Effector memory CD4-positive, alpha-beta T cell (primary cell): ENCODE measurements at places on chromosomes 1 and 21.
A peak's percentile ranks its signal among the peaks of the same experiment; 100 is the strongest.

DNA sequence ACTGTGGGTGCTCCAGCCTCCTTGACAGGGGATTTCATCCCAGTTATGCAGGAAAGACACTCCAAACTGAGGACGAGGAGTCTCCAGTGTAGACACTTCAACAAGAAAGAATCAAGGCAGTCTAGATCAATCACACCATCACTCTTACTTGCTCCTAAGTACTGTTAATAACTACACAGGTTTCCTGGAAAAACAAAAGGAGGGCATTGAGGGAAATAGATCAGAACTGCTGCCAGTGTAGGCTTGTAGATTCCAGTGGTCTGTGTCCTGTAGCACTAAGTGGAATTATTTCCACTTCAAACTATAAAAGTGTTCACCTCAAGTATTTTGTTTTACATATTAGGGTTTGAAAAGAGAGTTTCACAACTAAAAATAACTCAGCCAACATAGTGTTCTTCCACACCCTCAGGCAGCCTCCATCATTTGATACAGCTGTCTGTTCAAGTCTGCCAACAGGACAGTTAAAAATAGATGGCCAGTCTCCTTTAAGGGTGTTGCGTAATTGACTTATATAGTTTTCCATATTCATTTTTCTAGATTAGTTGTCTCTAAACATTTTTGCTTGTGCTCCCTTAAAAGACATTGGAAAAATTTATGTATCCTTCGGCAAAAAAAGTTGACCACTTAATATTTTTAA, 32.0 kb upstream of the AGL start:
- DNase-seq: no peak

GRCh38 chr1:245036102-245036501, 118.7 kb upstream of the KIF26B start:
- DNase-seq: no peak

DNA sequence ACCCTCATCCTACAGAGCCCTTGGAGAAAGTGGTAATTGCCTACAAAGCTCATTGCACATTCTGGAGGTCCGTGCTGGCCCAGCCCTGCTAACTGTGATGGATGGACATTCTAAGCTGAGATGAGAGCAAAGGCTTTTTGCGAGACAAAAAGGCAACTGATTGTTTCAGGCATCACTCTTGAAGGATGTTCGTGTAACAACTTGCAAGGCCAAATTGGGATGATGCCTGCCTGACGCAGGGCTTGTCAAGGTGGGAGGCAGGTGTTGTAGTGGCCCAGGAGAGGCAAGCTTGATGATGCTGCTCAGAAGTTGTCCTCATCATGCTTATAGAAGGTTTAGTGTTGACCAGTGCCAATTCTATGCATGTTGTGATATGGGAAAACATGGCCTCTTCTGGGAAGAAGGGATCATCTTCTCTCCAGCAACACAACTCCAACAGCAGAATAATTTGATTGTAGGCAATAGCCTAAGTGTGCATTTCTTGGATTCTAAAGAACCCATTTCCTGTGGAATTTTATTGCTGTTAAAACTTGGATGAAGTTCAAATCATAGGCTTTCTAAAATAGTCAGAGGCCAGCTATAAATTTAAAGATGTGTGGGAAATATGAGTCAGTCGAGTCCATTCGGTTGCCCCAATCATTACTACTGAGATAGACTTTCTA, 102.5 kb upstream of the COA6 start:
- DNase-seq: no peak

- no peak for DNase-seq
These were observed 19.7 kb upstream of the SMPDL3B start for GRCh38 chr1:27915082-27915575.

GRCh38 chr21:24290151-24290833, 1317.0 kb downstream of the MRPL39 start:
- DNase-seq: peak; percentile 4

- no peak for DNase-seq
These were observed 7.9 kb downstream of the LHX4 start for GRCh38 chr1:180237869-180238476.

- DNase-seq: no peak
These were observed 244.5 kb downstream of the GPR52 start for GRCh38 chr1:174692313-174692712.

DNA sequence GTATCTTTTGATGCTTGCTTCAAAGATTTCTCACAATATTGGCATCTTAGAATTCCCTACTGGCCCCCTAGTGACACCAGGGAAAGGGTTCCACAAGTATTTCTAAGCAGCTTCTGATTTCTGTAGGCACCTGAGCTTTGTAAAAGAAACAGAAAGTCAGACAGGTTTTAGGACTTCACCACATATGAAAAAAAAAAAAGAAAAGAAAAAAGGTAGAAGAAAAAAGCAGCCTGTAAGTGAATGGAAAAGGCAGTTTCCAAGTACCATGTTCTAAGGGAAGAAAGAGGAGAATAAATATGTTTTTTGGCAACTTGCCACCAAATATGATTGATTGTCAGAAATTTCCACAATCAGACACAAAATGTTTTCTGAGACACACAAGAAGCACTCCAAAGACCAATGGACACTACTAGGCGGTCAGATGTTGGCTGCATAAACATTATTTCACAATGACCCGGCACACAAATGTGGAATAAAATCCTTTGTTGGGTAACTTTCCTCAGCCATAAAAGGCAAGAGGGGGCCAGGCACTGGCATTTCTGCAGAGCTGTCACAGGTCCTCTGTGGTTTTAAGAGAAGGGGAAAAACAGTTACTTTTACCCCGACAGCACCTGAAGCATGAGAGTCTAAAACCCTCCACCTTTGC, 12.7 kb upstream of the CPLANE2 start:
- DNase-seq: no peak

GRCh38 chr1:107687849-107688753, 276.9 kb downstream of the VAV3 start:
- no peak for DNase-seq

DNA sequence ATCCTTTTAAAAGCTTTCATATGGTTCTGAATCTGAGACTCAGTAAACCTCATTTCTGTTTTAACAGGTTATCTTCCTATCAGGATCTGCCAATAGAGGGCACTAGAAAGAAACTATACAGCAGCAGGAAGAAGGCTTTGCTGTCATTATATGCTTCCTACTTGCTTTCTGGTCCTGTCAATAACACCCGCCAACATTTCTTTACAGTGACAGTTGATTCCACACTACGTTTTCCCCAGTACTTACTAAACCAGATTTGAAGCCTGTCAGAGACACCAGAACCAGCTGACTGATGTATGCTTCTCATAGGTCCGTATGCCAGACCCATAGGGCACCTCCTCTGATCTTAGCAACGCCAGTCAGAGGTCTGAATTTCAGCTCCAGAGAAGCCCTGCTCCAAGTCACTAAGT, 341.0 kb upstream of the NEGR1 start:
- DNase-seq: no peak

- no peak for DNase-seq
These were observed 88.6 kb downstream of the GPATCH2 start for GRCh38 chr1:217542136-217542777.

DNA sequence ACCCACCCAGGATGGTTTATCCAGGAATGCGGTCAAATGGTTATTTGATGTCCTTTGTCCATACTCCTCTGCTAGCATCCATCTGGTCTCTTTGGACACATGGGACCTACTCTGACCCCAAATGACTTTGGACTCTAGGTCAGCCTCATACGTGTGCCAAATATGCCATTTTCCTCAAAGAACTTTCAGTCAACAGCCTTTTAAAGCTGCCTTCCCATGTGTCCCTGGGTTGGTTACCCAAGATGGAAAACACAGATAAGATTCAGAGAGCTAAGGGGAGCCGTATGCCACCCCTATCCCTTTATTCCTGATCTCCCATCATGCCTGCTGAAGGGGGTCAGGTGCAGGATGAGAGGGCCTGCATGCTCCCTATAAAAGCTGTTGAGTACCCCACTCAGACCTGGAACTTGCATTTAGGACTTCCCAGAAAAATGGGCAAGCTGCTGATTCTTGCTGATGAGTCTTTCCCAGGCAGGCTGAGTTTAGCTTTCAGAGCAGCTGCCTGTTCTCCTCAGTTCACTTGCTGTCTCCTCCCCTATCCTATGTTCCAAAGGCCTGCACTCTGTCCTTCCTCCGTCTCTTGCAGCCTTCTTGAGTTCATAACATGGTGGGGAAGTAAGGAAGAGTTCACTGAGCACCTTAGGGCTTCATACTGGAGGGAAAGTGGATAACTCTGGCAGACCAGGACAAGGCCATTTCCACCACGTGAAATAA, 19.8 kb downstream of the CHI3L2 start:
- no peak for DNase-seq

DNA sequence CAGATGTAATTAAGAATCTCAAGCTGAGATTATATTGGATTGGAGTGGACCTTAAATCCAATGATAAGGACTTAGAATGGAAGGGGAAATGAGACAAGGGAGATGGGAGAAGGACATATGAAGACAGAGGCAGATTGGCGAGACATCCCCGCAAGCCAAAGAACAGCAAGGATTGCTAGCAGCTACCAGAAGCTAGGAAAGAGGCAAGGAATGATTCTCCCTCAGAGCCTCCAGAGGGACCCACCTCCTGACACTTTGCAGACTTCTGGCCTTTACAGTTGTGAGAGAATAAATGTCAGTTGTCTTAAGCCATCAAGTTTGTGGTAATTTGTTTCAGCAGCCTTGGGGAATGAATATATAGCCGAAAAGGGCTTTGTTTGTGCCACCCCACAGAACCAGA, 20.7 kb downstream of the METTL13 start:
- no peak for DNase-seq

GRCh38 chr1:165635329-165635728, 4.3 kb downstream of the MGST3 start:
- no peak for DNase-seq

DNA sequence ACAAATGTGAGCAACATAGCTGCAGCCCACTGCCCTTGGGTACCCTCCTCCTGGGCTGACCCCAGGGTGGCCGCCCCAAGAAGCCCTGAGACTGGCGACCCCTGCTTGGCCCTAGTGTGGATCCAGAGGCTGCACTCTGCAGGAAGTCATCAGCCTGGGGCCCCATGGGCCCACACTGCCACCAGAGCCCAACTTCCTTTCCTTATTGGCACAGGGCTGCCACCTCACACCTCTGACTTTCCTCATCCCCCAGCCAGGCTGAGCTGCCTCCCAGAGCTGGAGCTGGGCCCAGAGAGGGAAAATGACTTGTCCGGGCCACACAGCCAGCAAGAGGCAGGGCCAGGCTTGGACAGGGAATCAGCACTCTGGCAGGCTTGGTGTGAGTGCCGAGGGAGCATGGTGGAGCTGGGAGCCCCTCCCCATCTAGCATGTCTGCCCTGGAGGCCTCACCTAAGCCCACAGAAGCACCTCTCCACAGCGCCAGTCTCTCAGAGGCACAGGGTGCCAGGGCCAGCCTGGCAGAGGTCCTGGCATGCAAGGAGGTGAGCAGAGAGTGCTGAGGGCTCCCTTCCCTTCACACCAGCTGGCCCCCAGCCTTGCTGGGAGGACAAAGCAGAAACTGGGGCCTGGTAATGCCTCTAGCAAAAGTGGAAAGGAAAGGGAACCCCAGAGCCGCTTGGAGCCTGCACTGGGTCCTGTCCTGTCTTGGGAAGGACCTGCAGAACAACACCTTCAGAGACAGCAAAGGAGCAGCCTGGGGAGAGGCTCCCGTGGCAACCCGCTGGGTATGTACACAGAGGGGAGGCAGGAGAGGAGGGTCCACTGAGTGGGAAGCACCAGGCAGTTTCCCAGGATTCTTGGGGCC, 3.2 kb downstream of the RAP1GAP start:
- no peak for DNase-seq

- no peak for DNase-seq
These were observed 113.5 kb downstream of the MAP3K21 start for GRCh38 chr1:233440951-233441401.

- DNase-seq: no peak
These were observed 7.1 kb upstream of the CAPN2 start for GRCh38 chr1:223704921-223705878.

DNA sequence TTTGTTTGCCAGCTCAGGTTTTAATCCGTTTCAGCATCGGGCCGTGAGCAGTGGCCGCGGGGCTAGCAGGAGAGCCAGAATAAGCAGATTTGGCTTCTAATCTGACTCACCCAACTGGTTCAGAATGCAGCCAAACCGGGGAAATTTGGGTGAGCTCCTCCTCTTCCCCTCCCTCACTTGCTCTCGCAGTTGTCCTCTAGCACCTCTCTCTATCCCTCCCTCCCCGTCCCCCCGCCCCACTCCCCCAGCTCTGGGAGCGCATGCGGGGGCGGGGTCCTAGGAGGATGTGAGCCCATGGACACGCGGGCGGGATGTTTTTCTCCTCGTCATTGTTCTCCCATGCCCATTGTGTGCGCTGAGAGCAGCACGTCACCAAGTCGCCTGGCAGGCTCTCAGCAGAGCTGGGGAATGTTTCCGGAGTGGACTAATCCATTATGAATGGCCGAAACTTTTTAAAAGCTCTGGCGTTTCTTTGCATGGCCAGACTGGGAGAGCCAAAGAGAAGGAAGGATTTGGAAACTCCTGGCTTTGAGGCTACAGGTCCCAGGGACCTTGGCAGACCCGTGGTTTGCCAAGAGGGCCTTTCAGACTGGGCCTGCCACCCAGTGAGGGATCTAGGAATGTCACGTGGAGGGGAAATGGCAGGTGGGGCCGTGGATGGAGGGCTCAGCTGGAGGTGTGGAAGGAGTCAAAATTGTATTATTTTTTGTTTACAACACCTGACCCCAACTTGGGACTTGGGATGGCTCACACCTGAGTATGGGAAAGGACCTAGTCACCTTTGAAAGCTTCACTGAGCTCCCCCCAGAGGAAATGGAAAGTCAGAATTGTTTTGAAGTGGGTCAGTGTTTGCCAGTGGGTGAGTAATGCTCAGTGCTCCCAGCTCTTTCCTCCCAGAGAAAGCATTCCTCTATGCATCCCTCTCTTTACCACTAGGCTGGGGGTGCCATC, 39.2 kb downstream of the CDK18 start:
- DNase-seq: no peak

- DNase-seq: no peak
These were observed 181.8 kb downstream of the KAZN start for GRCh38 chr1:14780271-14780670.

DNA sequence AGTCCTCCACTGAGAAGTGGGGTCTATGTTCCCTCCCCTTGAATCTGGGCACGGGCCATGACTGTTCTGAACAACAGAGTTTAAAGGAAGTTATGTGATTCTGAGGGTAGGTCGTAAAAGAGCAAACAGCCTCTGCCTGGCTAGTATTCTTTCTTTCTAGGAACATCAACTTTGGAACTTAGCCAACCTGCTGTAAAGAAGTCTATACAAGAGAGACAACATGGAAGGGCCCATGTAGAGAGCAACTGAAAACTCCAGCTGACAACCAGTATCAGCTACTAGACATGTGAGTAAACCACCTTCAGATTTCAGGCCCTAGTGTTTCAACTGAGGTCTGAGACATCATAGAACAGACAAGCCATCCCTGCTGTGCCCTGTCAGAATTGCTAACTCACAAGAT, 7.5 kb downstream of the SELENOF start:
- DNase-seq: no peak

DNA sequence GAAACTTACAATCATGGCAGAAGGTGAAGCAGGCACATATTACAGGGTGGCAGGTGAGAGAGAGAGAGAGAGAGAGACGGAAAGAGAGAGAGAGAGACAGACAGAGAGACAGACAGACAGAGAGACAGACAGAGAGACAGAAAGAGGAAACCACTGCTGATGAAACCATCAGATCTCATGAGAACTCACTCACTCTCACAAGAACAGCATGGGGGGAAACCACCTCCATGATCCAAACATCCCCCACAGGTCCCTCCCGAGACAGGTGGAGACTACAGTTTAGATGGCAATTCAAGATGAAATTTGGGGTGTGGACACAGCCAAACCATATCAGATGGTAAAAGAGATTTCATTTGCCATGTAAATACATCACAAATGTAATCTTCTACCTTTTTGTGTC, 708.1 kb downstream of the MRPL39 start:
- DNase-seq: no peak

GRCh38 chr21:40766381-40766780, 80.6 kb downstream of the DSCAM start:
- DNase-seq: no peak

GRCh38 chr1:168692472-168692871, 36.5 kb downstream of the DPT start:
- DNase-seq: no peak
